ENCODE measurements at places on chromosomes 2 and 18. TPM values are rescaled to one million over a fixed set of nuclear protein-coding genes. Genes with fewer than 3 reads are reported as not detected.

DNA sequence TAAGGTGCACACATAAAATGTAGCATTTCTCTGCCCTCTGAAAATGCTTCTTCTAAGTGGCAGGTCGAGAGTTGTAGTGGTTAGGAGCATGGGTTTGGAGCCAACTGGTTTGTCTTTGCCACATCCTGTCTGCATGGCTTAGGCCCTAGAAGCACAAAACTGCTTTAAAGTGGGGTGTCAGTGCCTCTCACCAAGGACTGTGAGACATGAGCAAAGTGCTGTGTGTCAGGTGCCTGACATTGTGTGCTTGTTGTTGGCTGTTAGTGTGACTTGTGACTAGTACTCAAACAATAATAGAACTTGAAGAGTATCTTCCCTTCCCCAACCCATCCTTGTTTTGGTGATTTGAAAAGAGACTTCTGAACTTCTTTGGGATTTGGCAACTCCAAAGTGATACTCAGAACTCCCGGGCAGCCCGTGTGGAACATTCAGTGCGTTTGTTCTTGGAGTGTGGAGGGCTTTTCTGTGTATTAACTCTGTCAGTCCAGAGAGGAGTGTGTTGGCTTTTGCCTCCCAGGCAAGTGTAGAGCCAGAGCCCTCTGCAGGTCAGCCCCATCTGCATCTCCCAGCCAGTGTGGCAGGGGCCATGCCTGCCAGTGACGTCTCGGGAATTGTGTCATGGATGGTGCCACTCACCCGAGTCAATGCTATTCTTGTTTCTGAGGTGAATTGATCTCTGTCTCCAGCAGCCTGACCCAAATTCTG is 5.0 kb downstream of the MGAT5 start:
- peak; percentile 70 for DNase-seq

DNA sequence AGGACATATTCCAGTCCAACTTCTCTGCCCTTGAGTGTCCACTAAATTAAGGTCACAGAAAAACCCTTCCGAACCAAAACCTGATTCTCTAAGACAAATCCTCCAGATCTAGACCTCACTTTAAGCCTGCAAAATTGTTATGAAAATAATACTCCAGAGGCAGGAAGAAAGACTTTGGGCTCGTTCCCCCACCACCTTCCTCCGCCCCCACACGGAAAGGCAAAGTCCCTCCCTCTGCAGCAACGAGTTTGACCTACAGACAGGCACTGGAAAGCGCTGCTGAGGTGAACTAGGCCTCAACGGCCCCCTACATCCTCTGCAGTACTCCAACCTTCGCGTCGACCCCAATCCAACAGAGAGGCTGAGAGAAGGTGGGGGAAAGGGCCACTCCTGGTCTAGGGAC is 808 bp downstream of the ATP5MC3 start:
- peak; percentile 69 for DNase-seq

GRCh38 chr2:121171625-121172119 is 113.3 kb downstream of the TFCP2L1 start:
- no peak for DNase-seq

DNA sequence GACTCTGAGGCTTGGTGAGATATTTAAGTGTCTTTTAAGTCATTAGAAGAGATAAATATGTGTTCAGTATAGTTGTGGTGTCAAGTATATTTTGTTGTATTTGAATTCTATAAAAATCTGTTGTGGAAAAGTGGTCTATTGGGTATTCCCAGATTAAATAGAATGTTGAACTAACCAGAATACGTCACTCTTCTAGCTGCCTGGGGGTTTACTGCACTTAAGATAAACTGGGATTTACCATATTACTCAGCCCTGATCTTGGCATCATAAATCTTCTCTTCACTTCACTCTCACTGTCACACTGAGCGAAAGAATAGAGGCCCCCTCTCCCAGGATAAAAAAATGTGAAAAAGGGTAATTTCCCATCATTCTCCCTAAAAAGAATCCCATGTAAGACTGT is 129.8 kb downstream of the BCL2 start:
- no peak for DNase-seq

- DNase-seq: no peak
Observed at GRCh38 chr2:173673640-173674039, 291.5 kb downstream of the SP3 start.

DNA sequence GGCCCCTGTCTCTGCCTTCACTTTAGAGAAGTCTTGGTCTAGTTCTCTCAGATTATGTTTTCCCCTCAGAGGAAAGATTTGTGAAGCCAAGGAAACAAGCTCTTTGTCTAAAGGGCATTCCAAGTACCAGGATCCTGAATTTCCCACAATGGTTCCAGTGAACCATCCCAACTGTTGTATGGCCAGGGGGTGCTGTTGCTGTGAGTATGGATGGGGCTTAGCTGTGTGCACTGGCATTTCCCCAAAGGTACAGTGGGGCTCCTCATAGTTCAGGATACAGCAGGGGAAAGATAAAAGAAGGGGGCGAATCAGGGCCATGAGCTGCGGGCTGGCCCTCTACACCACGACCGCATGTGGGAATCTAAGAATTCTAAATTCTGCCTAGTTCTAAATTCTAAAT is 1154.0 kb upstream of the FANCL start:
- no peak for DNase-seq

DNA sequence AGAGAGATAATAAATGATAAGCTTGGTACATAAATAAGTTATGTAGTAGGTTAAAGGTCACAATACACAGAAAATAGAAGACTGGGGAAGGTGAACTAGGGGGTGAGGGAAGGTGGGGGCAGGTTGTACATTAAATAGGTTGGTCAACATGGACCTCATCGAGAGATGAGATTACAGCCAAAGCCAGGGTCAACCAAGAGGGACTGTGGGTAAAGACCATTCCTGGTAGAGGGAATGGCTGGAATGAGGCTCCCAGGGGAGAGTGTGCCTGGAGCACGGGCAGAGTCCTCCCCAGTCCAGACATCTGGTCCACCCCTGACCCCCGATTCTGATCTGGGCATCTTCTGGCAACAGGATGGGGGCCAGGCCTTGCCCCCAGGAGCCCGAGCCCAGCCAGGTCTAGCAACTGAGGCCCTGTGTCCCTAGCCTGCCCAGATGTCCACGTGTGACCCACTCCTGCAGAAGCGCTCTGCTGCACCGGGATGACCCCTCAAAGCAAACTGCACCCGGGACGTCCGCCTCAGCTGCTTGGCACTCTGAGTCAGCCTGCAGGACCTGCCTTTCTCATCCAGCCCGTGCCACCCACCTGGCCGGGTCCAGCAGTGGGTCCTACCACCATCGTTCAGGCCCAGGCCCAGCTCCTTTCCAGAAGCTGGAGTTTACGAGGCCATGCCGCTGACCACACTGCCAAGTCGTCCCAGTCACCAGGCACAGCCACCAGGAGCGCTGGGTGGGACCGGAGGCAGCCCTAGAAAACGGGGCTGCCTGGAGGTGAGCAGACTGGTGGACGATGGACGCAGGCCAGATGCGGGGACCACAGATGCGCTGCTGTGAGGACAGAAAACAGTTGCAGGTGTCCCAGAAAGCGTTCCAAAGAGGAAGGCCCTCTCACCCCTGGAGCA is 56.2 kb upstream of the ID2 start:
- peak; percentile 51 for DNase-seq

GRCh38 chr2:151021747-151022452 is 239.8 kb downstream of the RBM43 start:
- no peak for DNase-seq

DNA sequence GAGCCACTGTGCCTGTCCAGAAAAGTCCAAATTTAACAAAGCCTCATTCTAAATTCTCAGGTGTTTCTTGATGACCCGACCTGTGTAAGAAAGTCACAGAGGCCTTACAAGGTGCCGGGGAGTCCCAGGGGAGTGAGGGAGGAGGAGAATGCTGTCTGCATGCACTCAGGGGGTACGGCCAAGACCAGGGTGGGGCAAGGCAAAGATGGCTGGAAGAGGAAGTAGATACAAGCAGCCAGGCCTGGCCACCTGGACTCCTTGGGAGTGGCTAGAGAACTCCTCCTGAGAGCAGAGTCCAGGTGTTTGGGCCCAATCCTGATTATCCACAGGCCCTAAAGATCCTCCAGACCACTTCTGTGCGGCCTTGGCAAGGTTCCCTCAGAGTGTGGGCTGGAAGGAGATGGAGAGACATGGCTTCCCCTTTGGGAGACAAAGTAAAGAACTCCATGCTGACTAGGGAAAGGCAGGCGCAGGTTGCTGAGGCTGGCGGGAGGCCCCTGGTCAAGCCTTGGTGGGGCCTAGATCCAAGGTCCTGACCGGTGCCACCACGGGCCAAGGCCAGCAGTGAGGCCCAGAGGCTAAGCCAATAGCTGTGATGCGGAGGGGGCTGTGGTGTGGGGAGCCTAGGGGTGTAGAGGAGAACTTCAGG is 74.7 kb downstream of the COPS8 start:
- no peak for DNase-seq

- DNase-seq: no peak
Observed at GRCh38 chr2:175935289-175936181, 66.5 kb downstream of the LNPK start.

GRCh38 chr18:74233933-74234325 is 57.8 kb downstream of the CYB5A start:
- DNase-seq: no peak

DNA sequence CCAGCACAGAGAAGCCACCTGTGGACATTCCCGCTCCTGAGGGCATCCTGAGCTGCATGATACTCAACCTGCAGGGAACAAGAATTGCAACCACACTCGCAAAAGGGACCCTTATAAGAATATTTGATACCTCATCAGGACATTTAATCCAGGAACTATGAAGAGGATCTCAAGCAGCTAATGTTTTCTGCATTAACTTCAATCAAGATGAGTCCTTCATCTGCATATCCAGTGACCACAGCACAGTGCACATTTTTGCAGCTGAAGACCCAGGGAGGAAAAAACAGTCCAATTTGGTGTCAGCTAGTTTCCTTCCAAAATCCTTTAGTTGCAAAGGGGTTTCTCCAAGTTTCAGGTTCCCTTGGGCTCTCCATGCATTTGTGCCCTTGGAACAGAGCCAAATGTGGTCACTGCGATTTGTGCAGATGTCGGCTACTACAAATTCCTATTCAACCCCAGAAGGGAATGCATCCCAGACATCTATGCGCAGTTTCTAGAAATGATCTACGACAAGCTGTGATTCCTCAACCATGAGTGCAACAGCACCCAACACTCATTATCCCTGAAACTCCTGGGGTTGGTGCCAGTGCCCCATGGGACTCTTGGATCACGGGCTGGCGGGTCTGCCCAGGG is 23.3 kb upstream of the FHOD3 start:
- no peak for DNase-seq

- no peak for DNase-seq
Observed at GRCh38 chr2:218130377-218130776, 4.5 kb downstream of the CXCR2 start.

GRCh38 chr2:101341901-101342624 is 33.6 kb upstream of the RNF149 start:
- no peak for DNase-seq

DNA sequence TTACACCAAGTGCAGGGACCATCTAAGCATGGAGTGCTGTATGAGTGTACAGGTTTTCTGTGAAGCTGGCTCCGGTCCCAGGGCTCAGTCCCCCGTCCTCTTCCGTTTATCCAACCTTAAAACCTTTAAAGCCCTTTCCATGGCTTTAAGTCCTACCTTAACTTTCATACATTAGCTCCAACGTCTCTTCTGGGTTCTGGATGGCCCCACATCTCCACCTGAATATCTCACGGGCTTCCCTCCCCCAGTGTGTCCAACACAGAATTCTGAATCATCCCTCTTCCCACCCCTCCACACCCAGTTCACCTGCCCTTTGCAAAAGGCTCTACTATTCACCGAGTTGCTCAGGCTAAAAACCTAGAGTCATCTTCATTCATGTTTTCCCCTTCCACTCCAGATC is 12.8 kb downstream of the ARHGAP25 start:
- no peak for DNase-seq

DNA sequence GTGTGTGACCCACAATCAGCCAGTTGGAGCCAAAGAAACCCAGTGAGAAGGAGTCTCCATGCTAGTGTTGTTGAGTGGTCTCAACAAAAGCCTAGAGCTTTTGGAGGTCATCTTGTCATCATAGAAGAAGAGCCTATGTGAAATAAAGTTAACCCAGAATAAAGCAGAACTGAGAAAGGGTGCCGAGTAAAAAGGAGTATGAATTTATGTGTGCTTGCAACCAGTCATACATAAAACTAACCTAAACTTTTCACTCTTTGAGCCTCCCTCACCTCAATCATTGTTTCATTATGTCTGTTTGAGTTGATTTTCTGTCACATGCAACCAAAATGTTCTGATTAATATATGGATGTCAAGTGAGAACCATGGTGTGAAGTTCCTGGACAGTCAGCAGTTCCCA is 599.3 kb upstream of the ZEB2 start:
- no peak for DNase-seq

GRCh38 chr18:63161761-63162195 is 157.8 kb downstream of the BCL2 start:
- peak; percentile 91 for DNase-seq

DNA sequence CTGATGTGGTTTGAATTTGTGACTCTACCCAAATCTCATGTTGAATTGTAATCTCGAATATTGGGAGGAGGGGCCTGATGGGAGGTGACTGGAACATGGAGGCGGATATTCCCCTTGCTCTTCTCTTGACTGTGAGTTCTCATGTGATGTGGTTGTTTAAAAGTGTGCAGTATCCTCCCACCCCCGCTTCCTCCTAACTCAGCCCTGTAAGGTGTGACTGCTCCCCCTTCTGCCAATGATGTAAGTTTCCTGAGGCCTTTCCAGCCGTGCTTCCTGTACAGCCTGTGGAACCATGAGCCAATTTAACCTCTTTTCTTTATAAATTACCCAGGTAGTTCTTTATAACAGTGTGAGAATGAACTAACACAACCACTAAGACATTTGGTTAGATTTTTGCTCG is 458.4 kb downstream of the THSD7B start:
- no peak for DNase-seq

DNA sequence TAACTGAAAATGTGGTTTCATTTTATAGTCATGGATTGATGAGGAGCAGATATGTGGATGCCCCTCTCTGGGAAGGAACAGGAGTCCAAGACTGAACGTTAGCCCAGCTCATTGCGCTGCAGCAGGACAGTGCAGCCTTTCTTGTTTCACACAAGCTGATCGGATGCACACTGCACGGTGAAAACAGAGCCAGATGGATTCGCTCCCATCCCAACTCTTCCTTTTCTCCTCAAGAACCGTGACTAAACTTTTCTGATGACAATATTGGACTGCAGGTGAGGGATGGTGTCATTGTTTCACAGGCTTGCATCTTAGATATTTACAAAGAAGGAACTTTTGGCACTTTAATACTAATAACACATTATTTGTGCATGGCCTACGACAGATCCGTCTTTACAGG is 33.8 kb upstream of the COPS8 start:
- DNase-seq: no peak

DNA sequence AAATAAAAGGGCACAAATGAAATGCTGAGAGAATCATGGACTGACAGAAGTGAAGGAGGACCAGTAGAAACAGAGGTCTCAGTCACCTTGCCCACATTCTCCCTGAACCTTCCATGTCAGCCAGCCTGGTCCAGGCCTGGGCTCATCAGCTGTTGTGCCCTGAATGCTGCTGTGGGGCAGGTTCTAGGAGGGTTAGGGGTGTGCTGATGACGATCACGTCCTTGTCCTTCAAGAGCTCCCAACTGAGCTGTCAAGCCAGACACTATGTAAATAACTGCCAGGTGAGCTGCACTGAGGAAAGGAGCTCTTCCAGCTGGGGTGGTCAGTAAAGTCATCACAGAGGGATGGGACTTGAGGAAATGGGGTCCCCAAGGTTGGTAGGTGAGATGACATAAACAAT is 156.5 kb downstream of the SMAD2 start:
- no peak for DNase-seq

- no peak for DNase-seq
Observed at GRCh38 chr2:6211236-6211635, 519.1 kb downstream of the SOX11 start.

The APOB gene
- total RNA-seq: not detected

The GPR39 gene
- not detected for total RNA-seq

The THSD7B gene
- total RNA-seq: not detected

The TMEFF2 gene
- not detected for total RNA-seq

The PTPRM gene
- total RNA-seq: 19.2 TPM

All from natural killer cell treated with Interleukin-12 subunit alpha and Interleukin-12 subunit beta and Interleukin-15 and Interleukin-18, amount 100 ng/mL, for 72 hours (primary cell).